Activated T-cell treated with anti-CD3 and anti-CD28 coated beads for 48 hours (primary cell): ENCODE measurements at places on chromosomes 13 and 19.

GRCh38 chr13:27708325-27708724, 84.0 kb upstream of the GSX1 start:
- DNase-seq, result no peak

DNA sequence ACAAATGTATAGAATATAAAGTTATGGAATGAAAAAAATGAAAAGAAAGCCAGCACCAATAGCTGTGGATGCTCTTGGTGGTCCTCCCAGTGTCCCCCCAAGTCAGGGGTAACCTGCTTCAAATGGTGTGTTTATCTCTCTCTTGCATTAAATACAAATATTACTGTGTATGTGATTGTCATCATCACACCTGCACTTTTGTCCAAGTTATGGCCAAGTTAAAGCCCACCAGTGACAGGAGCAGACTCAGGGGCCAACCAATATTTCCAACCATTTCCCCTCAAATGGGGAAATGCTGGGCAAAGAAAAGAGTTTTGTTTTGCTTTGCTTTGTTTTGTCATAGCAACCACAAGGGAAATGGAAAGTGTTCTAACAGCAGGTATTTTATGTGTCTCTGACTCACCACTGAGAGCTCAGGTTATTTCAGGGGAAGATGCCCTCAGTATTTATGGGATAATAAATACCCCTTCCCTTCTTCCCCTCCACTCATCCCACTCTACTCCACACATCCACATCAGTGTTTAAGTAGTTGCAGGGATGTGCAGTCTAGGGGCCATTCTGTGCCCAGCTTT, 133.6 kb downstream of the COL4A1 start:
- DNase-seq, result no peak

GRCh38 chr13:46181840-46182490, at the start of gene LCP1:
TSS of gene LCP1 (minus strand) at chr13:46182177. CDS start at chr13:46159662, 22,515 bp downstream.
- DNase-seq, result peak; percentile 51

DNA sequence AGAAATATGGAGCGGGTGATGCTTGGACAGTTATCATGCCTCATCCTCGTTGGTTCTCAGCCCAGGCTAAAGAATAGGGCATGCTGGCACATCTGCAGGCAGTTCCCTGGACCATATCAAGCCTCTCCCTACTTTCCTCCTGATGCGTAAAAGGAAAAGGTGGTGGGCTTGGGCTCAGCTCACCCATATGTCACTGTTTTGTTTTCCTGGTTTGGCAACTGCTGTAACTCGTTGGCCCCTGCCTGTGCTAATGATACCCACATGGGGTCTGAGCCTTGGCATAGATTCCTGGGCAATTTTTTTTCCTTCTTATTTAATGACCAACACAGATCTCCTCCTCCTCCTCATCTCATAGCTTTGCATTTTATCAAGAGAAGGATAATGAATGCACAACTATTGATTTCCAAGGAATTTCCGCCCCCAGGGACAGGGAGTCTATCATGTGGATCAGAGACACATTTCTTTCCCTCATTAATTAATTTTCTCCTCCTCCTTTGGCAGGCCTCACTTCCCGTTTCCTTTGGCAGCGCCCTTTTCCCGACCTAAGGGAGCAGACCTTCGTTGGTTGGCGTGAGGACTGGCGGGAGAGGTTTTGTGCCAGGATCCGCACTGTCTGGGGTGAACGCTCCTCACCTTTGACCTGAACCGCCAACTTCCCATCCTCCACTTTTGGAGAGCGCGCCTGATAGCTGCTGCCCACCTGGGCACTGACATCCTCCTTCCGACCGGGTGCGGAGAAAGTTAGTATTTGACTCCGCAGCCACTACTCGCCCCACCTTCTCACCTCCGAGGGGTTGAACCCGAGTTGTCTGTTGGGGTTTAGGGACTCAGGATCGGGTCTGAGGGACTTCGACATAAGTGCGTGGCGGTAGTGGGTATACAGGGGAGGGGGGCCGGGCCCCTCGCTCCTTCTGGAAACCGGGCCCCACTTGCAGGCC, 3.4 kb upstream of the POU4F1 start:
- no peak for DNase-seq

- no peak for DNase-seq
Observed at GRCh38 chr13:109756778-109757177, 29.6 kb downstream of the IRS2 start.

DNA sequence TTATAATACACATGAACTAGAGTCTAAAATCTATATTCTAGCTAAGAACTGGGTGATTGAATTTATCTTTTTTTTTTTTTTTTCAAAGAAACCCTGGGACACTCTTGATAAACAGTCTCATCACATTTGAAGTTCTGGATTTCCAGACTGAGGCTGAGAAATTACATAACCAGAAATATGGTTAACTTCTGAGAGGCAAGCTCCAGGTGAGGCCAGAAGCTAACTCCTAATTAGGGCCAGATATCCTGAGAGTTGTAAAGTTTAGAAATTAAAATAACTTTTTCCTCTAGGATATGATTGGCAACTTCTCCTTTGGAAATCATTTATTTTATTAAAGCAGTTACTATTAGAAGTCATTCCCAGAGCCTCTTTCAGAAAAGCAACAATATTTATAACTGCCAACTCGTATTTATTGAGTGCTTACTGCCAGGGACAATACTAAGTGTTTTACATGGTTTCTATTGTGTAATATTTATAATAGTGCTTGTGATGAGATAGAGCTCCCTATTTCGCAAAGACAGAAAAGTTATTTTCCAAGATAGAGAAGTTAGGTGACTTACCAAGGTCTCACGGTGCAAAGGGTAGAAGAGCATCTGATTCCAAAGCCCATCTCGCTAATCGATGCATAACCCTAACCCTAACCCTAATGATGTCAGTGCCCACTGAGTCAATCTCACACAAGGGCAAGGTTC, 187.7 kb downstream of the DCT start:
- no peak for DNase-seq

GRCh38 chr13:19345158-19345557, 163.5 kb upstream of the TUBA3C start:
- DNase-seq, result no peak

- no peak for DNase-seq
Observed at GRCh38 chr19:55441692-55442321, 1.3 kb downstream of the SHISA7 start.
